ENCODE measurements at places on chromosomes 2 and 18.

DNA sequence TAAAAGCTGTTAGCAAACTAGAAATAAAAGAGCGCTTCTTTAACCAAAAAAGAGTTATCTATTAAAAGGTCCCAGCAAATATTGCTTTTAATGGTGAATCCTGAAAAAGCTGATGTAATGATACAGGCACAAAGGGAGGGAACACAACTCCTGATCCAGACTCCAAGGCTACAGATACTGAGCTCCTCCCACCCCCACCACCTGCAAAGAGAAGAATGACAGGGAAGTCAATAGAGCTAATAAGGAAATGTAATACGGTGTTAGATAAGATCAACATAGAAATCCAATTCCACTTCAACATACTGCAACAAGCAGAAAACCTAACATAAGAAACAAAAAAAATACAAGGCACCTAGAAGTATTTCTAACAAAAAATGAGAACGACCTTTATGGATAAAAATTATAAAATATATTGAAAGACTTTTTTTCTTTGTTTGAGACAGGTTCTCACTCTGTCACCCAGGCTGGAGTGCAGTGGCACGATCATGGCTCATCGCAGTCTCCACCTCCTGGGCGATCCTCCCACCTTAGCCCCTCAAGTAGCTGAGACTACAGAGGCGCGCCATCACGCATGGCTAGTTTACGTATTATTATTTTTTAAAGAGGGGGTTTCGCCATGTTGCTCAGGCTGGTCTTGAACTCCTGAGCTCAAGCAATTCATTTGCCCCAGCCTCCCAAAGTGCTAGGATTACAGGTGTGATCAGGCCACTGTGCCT is 192.2 kb downstream of the HDAC4 start:
- no peak for DNase-seq

GRCh38 chr2:201994973-201995638 is 38.5 kb upstream of the FZD7 start:
- no peak for DNase-seq

DNA sequence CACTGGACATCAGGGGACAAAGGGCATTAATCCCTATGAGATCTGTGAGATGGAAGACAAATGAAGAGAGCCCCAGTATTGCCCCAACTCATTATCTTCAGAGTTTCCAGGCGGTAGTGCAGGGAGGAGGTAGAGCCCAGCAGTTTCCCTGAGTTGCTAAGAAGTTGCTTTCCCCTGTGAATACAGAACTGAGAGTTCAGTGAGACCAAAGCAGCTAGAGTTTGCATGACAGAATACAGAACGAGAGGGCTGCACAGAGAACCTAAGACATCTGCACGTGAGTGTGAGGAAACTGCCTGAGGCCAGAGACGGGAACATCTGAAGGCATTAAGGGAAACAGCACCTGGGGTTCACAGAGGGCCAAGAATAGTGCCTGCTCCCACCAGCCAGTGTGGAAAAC is 18.1 kb upstream of the PGAP1 start:
- DNase-seq = no peak

- DNase-seq = no peak
Measured at GRCh38 chr2:227188292-227188691, 23.9 kb downstream of the COL4A3 start.

DNA sequence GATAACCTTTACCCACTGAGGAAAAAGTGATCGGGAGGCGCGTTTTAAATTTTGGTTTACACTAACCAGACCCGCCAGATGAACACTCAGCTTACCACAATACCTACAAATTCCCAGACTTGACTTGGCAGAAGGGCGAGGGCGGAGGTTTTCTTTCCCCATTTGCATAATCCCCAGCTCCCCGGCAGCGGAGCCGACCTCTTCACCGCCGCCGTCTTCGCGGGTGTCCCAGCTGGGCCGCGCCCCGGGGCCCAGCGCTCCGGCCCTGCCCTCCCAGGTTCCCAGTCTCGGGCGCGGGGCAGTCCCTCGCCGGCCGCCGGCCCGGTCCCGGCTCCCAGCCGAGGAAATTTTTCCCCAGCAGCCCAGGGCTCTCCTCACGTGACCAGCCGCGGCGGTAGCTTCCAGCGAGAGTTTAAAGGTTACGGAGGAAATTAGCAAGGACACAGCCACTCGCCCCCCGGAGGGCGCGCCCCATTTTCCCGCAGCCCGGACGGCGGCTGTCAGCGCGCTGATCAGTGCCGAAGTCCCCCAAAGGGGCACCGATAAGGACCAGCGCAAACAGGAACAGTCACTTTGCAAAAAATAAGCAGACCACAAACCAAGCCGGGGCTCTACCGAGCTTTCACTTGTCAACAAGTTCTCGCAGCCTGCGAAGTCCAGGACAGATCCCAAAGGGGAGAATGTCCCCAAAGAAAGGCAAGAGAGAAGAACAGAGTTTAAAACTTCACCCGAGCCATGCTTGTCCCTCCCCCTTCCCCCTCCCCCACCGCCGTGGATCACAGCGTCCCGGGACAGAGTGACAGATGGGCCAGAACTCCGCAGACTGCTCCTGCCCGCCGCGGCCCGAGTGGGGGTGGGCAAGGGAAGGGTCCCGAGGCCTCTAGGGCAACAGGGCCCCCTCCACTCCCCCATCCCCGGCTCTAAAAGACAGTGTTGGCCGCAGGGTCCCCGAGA is 1.3 kb upstream of the PRKCE start:
- DNase-seq = peak; percentile 54

GRCh38 chr2:194822097-194822496 is 834.9 kb upstream of the SLC39A10 start:
- no peak for DNase-seq

DNA sequence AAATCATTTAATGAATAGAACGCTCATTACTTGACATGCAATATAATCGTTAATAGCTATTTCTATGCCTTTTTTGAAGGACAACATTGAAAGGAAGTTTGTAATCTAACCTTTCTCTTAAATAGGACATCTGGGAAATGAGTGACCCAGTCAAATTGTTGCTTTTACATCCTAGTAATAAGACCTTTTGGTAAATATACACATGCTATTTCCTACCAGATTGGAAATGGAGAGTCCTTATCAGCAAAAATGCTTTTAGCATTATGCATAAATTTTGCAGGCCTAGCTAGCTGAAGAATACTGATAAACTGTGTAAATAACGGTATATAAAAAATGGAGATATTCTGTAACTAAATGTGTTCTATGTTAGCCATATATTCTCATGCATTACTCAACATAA is 567.3 kb upstream of the DSEL start:
- no peak for DNase-seq

DNA sequence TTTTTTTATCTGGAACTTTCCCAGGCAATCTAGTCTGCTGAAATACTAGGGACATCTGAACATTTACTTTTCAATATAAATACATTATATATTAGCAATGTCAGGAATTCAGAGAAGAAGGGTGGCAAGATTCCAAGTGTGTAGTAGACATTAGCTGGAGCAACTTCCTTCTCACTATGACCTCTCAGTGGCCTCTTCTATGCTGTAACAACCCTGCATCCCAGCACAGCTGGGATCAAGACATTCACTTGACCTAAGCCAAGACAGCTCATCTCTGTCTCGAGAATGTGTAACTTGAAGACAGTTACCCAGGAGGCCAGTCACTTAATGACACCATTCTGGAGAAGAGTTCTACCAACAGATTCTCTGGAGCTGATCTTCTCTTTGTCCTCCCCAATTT is 61.7 kb upstream of the RALBP1 start:
- no peak for DNase-seq

DNA sequence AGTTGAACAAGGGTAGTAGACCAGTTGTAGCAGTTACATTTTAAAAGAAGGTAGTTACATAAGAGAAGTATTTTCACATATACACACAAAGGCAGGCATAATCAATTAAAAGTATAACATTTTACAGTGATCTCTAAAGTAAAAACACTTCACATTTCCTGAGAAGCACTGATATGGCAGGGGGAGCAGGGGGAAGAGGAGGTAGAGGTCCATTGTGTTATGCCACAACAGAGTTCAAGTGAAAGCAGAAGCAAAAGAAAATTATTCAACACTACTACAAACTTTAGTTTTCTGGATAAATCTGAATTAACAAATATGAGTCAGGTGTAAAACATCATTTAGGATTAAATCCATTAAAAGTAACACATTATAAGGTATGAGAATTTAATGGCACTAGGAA is 38.4 kb downstream of the ROCK1 start:
- DNase-seq = no peak

GRCh38 chr2:15890936-15891905 is 49.1 kb upstream of the MYCN start:
- DNase-seq = no peak

DNA sequence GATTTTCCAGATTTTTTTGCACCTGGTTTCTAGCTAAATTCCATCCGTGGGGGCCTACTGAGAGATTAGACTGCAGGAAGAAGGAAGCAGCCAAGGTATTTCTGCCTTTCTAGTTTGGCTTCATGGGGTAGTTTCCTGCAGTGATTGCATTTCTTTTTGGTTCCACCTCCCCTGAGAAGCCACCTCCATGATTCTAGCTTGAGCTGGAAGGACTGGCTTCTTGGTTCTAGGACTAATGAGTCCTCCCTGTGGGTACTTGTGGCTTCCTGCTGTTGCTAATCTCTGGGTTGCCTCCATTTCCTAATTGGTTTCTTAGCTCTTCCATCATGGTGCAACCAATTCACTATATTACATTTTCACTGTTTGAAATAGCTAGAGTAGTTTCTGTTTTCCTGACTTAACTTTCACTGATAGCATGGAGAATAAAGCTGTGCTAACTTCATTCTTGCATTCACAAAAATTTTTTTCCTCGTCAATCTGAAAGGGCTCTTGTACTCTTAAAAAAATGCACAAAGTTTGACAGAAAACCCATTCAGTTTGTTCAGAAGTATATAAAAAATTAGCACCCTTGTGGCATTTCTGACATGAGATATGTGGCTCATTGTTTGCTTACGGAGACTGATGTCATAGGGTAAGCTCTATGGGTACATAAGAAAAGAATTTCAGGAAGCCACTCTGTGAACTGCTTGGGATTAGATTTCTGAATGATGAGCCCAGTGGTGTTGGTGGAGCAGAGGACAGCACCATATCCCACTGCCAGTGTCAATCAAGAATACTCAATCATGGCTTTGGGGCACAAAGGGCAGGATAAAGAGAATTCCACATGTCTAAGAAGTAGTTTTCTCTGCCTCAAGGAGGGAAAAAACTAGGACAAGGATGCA is 242.8 kb upstream of the RBMS1 start:
- DNase-seq = no peak

DNA sequence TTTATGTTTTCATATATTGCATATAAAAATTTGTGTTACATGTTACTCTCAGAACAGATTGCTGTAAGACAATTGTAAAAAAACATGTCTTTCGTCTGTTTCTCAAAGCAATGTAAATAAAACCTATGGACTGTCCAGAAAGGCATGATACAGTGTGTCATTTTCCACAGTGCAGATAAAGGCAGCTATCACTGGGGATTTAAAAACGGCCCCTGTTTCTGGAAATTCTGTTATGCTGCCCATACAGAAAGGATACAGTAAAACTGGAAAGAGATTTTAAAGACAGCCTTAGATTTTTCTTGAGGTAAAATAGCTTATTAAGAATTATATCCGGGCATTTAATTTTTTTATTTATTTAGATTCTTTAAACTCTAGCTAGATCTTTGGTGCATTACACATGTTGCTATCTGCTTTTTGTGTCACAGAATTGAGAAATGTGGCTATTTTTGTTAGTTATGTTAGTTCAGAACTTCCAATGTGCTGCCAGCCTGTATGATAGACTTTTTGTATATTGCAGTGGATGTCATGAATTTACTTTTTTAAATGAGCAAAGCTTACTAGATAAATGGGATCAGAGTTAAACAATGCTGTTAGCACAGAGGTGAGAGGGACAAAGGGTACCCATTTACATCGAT is 859 bp upstream of the INO80D start:
- peak; percentile 43 for DNase-seq

DNA sequence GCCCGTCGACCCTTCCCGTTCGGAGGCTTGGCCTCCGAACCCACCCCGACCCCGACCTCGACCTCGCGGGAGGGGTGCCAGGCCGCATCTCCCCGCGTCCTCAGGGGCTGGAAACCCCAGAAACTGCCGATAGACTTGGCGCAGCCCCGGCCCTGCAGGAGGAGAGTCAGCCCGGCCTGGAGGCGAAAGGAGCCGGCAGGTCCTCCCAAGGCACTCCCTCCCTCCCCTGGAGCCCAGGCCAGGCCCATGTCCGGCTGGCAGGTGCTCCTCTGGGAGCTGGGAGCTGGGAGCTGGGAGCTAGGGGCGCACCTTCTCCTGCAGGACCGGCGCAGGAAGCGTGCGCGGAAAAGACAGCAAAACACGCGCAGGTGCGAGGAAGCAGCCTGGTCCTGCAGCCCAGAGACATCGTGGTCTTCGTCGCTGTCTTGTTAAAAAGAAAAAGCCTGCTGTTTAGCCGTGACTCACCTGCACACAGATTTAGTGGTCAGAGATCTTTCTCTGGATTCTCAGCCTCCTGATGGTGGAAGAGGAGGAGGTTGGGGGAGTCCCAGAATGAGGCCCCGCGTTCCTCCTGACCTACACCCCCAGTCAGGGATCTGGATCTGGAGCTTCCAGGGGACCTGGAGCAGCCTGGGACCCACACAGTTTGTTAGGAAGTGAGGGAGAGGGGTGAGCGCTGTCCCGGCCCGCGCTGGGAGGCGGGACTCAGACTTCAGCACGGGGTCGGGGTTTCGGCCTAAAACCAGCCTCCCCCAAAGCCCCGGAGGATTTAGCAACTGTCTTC is 660 bp upstream of the MBP start:
- peak; percentile 48 for DNase-seq

DNA sequence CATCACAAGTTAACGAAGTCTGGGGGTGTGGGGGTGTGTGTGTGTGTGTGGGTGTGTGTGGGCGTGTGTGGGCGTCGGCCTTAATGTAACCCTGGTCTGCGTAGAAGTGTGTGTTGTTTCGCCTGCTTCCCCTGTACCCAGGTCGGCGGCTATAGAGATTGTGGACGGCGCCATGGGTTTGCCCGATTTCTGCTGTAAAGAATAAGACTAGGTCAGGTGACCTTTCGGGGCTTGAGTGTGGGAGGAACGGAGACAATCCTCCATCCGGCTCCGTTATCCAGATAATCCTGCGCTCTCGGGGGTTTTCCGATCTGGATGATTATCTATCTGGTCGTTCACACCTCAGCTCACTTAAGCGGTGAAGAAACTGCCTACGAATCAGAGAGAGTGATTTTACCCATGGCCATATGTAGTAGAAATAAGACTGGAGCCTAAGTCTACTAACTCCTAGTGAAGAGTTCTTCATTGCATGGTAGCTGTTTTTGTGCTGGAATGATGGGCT is 543 bp downstream of the HADHB start:
- peak; percentile 68 for DNase-seq

- no peak for DNase-seq
Measured at GRCh38 chr2:8080063-8080462, 601.8 kb upstream of the ID2 start.

GRCh38 chr18:6960656-6961055 is 156.9 kb downstream of the LAMA1 start:
- DNase-seq = no peak

Data from KBM-7 (cell line).